ENCODE measurements at places on chromosomes 3 and 15. TPM values are rescaled to one million over a fixed set of nuclear protein-coding genes. Genes with fewer than 3 reads are reported as not detected.

DNA sequence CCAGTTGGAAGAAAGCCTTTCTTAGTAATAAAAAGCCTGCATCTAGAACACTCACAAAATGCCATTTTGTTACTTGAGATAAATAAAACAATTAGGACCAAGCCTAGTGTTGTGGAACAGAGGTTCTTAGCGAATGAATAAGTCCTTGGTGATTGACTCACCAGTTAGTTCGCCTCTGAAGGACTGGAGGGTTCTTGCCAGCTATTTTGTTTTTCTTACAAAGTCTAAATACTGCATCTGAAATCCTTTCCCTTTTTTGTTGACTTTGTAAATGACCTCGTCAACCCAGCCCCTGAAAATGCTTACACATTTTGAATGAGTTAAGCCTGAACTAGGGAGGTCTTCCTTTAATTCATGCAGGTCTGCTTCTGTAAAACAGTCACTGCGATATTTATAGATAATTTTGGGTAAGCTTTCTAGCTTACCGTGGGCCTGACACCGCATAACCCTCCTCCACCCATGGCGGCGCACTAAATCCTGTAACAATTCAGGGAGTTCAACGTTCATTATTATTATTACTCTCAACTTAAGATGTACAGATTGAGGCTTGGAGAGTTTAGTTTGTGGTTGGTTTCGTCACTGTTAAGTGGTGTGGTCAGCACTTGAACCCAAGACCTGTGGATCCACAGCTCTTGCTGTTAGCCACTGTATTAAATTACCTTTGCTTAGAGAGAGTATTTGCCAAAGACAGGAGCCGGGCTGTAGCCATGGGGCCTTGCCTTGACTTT is 45.0 kb upstream of the SACM1L start:
- DNase-seq: no peak

DNA sequence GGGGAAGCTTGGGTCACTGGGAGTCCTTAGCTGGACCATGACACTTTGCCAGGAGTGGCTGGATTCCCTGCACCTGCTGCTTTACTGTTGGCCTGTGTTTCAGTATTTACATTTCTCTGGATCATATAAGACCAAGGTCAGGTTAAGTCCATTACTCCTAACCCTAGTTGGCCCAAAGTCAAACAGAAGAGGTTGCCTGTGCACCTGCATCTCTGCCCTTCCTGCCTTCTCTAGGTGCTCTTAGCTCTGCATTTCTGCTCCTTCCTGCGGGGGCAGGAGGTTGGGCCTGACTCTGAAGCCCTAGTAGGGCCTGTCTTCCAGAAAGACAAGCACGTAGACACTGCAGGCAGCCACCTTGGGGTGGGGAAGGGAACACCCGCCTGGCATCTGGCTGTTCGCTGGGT is 124.3 kb downstream of the RPLP1 start:
- no peak for DNase-seq

DNA sequence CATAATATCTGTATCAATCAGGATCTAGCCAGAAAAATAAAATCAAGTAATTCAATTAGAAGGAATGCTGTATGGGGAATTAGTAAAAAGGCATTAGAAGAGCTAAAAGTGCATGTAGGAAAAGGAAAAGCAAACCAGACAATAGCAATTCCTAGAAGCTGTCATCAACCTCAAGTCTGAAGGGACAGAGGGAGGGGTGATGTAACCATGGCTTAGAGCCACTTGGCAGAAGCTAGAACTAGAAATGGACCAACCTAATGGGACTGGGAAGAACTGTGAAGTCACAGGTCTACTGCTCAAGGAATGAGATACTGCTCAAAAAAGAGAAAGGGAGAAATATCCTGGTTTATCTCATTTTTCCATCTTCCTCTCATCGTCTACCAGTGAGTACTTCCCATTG is 590.7 kb upstream of the SGO1 start:
- DNase-seq: no peak

DNAJB8 gene
- polyA plus RNA-seq: not detected

SYNPR gene
- polyA plus RNA-seq: not detected

DNA sequence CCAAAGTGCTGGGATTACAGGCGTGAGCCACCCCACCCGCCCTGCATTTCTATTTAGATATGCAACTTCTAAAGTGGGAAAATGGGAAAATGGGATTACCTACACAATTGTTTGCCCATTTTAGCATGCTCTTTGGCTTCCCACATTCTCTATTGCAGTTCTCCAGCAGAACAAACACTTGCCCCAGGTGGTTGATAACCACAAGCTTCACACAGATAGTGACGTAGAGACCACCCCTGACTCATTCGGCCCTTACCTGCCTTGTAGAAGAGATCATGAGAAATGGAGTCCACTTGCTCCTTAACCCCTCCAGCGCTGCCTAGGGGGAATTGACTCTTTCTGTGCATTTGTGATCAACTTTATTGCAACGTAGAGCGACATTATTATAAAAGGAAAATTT is 83.2 kb upstream of the RAP2B start:
- DNase-seq: no peak

SLC24A5 gene
- 0.54 TPM for polyA plus RNA-seq

DNA sequence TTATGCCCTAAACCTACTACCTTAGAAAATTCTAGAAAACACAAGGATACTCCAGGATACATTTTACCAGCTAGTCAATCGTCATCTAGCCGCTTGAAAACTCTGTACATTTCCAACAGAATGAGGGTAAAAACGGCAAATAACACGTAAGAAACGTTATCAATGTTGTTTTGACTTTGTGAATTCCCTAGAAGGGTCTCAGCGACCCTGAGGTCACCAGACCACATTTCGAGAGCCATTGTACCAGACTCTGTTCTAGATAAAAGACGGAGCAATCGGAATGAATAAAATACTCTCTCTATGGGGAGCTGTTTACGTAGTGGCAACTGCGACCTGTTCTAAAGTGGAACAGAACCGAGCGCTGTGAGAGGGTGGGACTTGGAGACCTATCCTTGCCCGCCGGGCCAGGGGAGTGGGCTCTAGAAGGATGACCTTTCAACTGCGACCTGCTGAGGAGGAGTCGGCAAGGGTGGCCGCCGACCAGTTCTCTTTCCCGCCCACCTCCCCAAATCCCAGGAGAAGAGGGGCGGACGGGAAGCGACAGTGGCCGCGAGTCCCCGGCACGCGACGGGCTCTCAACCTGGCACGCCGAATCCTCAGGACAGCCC is 778 bp upstream of the AP4E1 start:
- peak; percentile 12 for DNase-seq

TNK2 gene
- polyA plus RNA-seq: 30.3 TPM

CSPG5 gene
- polyA plus RNA-seq: 1.2 TPM

CTDSPL gene
- 119 TPM for polyA plus RNA-seq

DNA sequence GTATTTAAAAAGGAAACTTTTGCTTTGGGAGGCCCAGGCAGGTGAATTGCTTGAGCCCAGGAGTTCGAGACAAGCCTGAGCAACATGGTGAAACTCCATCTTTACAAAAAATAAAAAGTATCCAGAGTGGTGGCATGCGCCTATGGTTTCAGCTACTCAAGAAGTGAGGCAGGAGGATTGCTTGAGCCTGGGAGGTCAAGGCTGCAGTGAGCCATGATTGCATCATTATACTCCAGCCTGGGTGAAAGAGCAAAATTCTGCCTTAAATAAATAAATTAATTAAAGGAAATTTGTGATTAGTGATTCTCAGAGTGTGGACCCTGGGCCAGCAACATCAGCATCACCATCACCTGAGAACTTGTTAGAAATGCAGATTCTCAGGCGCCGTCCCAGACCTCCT is 9.9 kb upstream of the COMMD4 start:
- DNase-seq: no peak

GRCh38 chr3:120101624-120102023 is 7.4 kb upstream of the GSK3B start:
- no peak for DNase-seq

CHDH gene
- polyA plus RNA-seq: 7.3 TPM

XCR1 gene
- polyA plus RNA-seq: 0.17 TPM

- no peak for DNase-seq
Measured at GRCh38 chr3:139838269-139838957, 96.6 kb upstream of the CLSTN2 start.

GRCh38 chr15:85759376-85759775 is 35.3 kb downstream of the KLHL25 start:
- no peak for DNase-seq

ZNF385D gene
- polyA plus RNA-seq: 15.8 TPM

DNA sequence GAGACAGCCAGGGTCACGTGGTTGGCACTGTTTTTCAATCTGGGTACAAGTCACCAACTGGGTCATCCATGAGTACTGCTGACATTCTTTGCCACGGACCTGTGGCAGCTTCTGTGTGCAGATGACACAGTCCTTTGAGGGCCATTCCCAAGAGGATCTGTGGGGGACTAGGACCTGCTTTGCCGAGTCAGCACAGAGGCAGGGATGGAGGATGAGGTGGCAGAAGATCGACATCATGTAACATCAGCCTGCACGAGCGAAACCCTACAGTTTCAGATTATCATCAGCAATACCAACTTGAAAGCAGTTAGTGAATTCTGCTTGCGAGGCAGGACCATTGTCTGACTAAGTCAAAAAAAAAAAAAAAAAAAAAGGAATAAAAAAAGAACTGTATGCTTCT is 227.7 kb downstream of the FOXP1 start:
- no peak for DNase-seq

UBR1 gene
- polyA plus RNA-seq: 25.8 TPM

IFRD2 gene
- 39.6 TPM for polyA plus RNA-seq

GRCh38 chr3:120445654-120446053 is 5.1 kb downstream of the FSTL1 start:
- DNase-seq: no peak

DNA sequence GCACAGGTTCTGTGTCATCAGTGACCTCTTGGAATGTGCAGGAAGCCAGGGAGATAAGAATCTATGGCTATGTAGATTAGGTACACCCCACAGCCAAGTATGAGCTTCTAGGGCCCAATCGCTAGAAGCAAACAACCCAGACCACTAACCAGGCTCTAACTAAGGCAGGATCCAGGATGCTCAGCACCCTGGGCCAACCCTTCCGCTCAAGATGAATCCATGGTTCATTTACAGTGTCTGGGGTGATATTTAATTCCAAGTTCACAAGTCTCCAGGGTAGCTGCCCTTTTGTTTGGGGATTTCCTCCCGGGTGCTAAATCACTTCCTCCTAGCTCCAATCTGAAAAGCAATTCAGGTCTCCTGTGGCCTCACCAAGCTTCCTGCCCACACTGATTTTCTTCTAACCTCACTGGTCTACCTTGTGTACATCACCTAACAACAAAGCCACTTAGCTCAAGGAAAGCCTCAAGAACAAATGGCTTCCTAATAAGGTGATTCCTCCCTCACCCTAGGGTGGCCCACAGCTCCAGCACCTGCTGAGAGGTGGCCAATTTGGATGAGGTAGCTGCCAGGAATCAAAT is 2.4 kb downstream of the EHD4 start:
- no peak for DNase-seq

- DNase-seq: no peak
Measured at GRCh38 chr15:40471808-40472150, 995 bp downstream of the CHST14 start.

CFAP92 gene
- 1.3 TPM for polyA plus RNA-seq

CAPN3 gene
- polyA plus RNA-seq: 29.1 TPM

GRCh38 chr3:40690749-40691451 is 166.1 kb downstream of the ZNF621 start:
- no peak for DNase-seq

DNA sequence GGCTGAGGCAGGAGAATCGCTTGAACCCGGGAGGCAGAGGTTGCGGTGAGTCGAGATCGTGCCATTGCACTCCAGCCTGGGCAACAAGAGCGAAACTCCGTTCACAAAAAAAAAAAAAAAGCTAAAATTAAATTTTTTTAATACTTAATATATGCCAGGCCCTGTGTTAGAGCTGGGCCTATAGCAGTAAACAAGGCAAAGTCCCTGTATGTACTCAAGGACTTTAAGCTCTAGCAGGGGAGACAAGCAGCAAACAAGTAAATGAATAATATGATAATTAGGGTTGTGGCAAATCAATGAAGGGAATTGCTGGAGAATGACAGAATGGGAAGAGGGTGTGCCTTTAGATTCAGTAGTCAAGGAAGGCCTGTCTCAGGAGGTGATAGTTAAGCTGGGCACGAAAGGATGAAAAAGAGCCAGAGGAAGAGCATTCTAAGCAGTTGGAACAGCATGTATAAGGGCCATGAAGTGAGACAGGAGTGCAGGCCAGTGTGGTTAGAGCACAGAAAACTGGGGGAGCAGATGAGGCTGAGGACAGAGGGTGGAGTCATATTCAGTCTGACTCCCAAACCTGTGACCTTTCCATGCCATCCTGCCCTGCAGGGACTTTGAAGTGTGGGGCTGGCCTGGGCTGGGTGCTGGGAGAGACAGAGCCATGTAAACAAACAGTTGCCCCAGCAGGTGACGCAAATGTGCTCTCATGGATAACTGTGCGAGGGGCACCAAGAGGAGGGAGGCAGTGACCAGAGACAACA is 6.6 kb upstream of the RAF1 start:
- no peak for DNase-seq

DNA sequence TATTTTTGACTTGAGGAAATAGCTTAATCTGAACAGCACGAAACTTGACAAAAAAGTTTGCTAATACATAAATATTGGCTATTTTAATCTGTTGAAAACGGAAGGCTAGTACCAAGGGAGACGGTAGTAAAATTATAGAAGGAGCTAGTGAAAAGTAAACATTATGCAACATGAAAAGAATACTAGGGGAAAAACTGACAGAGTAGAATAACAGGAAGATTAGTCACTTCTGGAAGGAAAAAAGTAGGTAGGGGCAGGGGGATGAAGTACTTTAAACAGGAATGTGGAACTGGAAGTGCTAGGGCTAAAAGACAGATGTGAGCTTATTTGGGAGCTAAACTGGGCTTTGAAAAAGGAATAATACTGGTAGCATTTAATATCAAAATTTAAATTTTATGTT is 60.1 kb downstream of the MBNL1 start:
- DNase-seq: no peak

C3orf20 gene
- polyA plus RNA-seq: 0.24 TPM

Data from right renal pelvis (tissue), 4 donors.